ENCODE measurements at places on chromosomes 11 and 22.

GRCh38 chr11:61873588-61874376 lies 17.6 kb downstream of the FADS3 start:
- no peak for DNase-seq

DNA sequence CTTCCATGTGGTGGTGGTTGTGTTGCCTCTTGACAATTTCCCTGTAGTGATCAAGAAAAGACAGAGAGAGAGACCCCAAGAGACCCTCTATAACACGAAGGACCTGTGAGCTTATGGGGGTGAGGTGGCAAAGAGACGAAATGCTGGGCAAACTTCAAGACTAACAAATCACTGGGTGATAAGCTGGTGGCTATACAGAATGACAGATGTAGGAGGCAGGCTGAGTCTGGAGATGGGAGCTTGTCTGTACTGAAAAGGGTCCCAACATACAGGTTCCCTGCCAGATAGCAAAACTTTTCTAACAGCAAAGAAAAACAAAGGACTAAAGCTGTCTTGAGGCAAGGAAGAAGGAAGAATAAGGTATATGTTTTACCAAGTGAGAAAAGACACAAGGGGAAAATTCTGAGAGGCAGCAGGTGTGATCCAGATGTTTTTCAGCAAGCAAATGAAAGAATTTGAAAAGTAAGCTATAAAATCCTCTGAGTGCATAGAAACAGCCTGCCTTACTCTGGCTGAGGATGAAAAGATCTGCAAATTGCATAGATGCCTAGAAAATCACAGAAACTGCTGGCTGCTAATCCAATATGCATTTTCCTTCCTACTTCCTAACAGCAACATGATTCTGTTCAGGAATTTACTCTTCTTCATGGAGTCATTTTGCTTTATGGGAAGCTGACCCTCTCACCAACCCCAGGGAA lies 21.9 kb upstream of the LYVE1 start:
- no peak for DNase-seq

- no peak for DNase-seq
These were observed 164.6 kb downstream of the ST3GAL4 start for GRCh38 chr11:126519764-126520734.

DNA sequence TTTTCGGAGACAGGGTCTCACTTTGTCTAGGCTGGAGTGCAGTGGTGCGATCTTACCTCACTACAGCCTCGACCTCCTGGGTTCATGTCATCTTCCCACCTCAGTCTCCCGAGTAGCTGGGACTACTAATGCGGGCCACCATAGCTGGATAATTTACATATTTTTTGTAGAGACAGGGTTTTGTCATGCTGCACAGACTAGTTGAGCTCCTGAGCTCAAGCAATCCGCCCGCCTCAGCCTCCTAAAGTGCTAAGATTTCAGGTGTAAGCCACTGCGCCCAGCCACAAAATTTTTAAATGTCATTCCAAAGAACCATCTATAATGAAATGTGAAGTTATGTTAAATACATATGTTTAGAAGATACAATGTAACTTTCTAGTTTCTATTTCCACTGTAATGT lies 4747.7 kb upstream of the OR11H1 start:
- DNase-seq = no peak

GRCh38 chr11:10858439-10859325 lies 829 bp upstream of the ZBED5 start:
- DNase-seq = peak; percentile 50

DNA sequence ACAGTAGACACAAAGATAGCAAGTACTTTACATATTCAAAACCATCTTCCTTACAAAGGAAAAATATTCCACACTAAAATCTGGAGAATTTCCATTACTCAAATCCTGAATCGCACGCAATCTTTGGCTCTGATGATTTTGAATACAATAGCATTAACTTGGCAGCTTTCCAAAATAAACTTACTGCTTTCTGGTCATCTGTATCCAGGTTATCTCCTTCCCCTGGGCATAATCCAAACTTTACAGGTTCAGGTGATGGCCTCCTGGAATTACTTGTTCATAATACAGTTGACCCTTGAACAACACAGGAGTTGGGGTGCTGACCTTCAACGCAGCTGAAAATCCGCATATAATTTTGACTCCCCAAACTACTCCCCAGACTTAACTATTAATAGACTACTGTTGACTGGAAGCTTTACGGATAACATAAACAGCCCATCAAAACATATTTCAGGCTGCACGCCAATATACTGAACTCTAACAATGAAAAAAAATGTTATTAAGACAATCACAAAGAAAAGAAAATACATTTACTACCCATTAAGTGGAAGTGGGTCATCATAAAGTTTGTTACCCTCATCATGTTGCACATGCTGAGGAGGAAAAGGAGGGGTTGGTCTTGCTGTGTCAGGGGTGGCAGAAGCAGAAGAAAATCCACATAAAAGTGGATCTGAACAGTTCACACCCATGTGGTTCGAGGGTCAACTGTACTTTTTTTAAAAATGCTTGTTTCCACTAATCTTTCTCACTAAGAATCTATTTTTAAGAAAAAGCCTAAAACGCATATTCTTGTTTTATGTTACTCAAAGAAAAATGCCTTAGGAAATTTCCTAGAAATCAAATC lies 6.5 kb downstream of the MTMR2 start:
- peak; percentile 61 for DNase-seq

DNA sequence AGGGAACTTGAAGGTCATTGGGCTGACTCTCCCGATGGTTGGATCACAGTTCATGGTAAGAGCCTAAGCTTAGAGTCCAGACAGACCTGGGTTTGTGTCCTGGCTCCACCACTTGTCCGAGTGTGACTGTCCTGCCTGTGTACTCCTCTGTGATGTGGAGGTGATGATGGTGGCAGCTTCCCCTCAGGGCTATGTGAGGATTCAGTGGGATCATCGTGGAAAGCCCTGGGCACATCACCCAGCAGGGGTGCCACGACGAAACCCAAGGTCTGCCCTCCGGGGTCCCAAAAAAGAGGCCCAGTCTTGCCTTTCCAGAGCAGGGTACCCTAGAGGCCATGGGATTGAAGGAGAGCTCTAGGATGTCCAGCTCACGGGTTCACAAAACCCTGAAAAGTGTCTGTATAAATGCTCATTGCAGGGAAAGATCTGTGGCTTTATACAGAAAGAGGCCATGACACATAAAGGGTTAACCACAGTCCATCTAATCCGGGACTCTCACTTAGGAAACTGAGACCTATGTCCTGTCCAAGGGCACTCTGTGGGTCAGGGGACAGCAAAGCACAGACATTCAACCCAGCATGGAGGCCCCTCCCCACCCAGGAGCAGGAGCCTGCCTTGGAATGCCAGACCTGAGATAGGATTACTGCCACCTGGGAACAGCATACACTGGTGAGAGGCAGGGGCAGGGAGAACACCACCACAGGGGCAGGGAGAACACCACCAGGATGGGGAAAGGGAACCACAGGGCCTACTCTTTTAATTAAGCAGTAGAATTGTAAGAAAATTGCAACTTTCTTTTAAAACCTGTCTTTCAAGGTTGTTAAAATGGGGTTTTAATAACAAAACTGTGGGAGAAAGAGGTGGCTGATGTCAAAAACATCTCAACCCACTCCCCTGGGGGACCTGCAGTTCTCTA lies 51.3 kb downstream of the IGLL5 start:
- no peak for DNase-seq

DNA sequence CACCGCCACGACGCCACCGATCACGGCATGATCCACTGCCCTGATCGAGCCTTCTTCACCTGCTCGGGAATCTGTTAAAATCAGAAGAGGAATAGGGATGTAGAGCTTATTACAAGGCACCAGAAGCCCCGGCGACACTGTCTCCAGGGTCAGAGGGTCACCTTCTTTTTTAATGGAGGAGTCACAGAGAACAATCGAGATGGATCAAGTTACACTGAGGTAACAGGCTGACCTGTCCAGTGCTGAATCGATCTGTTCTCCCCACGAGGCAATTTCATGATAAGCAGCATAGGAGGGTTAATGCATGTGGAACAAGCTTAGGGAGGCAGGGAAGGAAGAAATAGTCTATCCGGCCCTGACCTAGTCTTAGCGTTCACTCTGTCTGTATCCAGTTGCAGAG lies 325.5 kb downstream of the CADM1 start:
- DNase-seq = no peak

GRCh38 chr11:93219440-93219839 lies 21.6 kb upstream of the SLC36A4 start:
- no peak for DNase-seq

DNA sequence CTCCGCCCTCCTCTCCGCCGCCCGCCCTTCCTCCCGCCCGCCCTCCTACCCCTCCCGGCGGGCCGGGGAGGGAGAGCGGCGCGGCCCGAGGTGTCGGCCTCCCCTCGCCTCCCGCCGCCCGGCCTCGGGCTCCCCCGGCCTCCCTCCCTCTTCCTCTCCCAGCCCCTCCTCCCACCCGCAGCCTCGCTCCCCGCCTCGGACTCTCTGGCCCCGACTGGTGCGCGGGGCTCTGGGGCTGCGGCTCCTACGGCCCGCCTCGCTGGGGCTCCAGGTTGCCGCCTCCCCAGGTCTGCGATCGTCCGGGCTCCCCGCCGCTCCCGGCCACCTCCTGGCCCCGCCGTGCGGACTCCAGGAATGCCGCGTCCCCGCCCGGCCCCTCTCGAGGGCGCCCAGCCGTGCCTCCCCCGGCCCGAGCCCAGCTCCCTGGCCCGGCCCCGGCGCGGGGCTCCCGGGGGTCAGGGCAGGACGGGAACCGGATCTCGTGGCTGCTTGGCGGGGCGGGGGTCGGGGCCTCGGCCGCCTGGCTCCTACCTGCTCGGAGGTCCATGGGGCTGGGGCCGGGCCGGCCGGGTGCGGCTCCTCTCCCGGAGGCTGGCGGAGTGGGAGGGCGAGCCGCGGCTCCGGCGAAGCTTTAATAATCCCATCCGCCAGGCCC lies at the start of gene CLCF1:
CLCF1 (minus strand) TSS at position 606 of the 655 bp plus-strand sequence; CDS start at position 547, 59 bp downstream.
- DNase-seq = no peak
